ENCODE measurements at places on chromosomes 12 and 14. TPM values are rescaled to one million over a fixed set of nuclear protein-coding genes. Genes with fewer than 3 reads are reported as not detected.
A peak's percentile ranks its signal among the peaks of the same experiment; 100 is the strongest.

The CDK2 gene
- 7.3 TPM for total RNA-seq

The TMEM63C gene
- 0.32 TPM for total RNA-seq

DNA sequence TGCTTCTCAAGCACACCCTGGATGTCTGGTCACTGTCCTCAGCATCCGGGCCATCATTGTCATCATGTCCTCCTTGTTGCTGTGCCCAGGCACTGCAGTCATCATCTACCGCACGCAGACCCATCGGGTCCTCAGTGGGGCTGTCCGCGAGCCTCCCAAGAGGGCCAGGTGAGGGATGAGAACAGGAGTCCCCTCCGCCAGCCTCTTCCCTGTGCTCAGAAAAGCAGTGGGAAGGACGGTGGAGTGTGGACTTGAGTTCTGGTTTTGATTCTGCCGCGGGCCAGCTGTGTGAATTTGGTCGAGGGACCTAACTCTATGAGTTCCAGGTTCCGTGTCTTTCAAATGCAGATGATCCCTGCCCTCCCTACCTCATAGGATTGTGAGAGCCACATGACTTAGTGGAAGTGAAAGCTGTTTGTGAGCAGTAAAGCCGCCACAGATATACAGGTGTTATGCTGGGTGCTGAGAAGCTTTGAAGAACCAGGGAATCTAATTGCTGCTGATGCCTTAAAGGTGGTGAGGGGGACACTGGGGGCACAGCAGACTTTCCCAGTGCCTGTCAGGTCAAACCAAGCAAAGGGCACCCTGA, 122.9 kb upstream of the RAP1B start:
- H3K27ac ChIP-seq: no peak overlapping the region
- H3K4me3 ChIP-seq: no peak overlapping the region
- no peaks in the 10 kb centered on the region for H3K4me1 ChIP-seq
- H3K27me3 ChIP-seq: no peaks in the 10 kb centered on the region
- no peak for DNase-seq

GRCh38 chr12:82955043-82955442, 268.3 kb downstream of the TMTC2 start:
- no peaks in the 10 kb centered on the region for H3K36me3 ChIP-seq
- H3K27ac ChIP-seq: no peak overlapping the region
- DNase-seq: no peak

The REP15 gene
- total RNA-seq: 0.39 TPM

DNA sequence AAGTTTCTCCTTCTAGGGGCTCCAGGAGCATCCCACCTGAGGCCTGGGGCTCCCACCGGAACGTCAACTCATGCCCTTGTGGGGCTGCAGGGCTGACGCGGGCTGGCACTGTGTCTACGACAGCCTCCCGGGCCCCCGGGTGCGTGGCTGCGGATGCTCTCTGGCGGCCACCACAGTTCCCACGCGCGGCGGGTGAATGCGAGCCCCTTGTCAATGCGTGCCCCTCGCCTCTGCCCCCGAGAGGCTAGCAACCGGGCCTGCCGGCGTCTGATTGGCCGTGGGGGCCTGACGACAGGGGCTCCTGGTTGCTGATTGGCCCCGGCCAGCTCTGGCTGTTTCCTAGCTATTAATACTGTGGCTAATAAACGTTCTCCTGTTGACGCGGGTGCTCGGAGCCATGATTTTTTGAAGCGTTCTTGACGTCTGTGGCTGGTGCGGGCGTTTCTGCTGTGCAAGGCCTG, 1.8 kb upstream of the MEG3 start:
- H3K27ac ChIP-seq: no peak overlapping the region
- peaks cover 51% of the 10 kb centered on the region for H3K27me3 ChIP-seq
- H3K4me3 ChIP-seq: no peak overlapping the region
- H3K4me1 ChIP-seq: no peaks in the 10 kb centered on the region
- H3K36me3 ChIP-seq: no peaks in the 10 kb centered on the region

DNA sequence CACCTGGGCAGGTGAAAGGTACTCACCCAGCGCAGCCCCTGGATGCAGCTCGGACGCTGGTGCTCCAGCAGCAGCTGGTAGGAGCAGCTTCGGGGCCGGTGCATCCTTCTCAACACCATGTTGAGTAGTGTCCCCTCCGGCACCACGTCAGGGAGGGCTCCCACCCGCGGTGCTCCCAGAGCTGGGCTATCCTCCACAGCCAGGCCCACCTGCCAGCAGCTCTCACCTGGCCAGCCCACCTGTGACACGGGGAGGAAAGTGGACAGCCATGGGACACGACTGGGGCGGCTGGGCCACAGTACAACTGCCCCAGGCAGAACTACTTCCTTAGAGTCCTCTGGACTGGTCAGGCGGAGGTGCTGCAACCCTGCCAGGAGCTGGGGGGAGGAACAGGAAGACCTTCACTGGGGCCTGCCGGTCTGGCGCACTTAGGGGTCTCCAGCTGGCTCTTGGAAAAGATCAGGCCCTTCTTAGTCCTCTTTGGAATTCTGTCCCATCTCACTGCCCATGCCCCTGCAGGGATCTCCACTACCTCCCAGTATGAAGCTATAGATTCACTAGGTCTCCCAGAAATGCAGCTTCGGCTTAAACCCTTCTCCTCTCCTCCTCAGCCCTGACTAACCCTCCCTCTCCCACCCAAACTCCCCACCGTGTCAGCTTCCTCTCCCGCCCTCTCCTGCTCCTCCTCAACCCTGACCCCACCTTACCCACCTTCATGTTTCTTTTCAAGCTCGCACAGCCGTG, 668 bp downstream of the RAPGEF3 start:
- no peaks in the 10 kb centered on the region for H3K27me3 ChIP-seq
- no peaks in the 10 kb centered on the region for H3K36me3 ChIP-seq
- H3K4me3 ChIP-seq: peak overlapping the region; percentile 72
- H3K27ac ChIP-seq: peak overlapping the region; percentile 57
- no peak for DNase-seq
- H3K4me1 ChIP-seq: peaks cover 28% of the 10 kb centered on the region

- H3K27me3 ChIP-seq: no peaks in the 10 kb centered on the region
- no peaks in the 10 kb centered on the region for H3K4me1 ChIP-seq
- no peaks in the 10 kb centered on the region for H3K36me3 ChIP-seq
- H3K4me3 ChIP-seq: no peak overlapping the region
- no peak for DNase-seq
Observed at GRCh38 chr12:111122458-111122878, 202.1 kb upstream of the MYL2 start.

The EFCAB11 gene
- 4.2 TPM for total RNA-seq

The PPP1R1A gene
- 215 TPM for total RNA-seq

DNA sequence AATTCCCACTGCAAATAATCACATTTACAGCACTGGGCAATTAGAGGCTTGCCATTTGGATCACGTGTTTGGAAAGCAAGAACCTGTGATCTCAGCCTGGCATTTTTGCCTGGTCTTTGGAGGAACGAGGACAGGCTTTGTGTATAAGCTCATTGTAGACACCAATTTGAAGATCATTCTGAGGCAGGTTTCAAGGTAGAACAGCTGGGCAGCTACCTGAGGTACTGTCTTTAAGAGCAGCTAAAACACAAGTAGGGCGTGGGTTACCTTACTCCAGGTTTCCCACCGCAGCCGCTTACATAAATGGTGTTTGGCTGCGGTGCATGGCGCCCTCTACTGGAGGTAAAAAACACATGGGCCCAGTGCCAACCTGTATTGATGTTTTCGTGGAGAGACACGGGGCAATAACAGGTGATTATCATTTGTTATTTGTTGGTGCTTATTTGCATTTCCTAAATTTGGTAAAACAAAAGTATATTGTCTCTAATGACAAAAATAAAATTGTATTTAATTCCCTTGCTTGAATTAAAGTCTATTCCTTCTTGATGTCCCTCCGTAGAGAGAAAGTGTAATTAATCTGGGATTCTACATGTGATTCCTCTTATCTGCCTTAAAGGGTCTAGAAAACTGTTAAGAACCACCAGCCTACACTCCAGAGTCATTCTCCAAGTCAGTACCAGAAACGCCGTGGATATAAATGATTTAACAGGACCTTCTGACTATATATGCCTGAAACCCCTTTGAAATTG, 69.7 kb downstream of the SVOP start:
- no peaks in the 10 kb centered on the region for H3K36me3 ChIP-seq
- peak overlapping the region; percentile 33 for H3K4me3 ChIP-seq
- no peaks in the 10 kb centered on the region for H3K27me3 ChIP-seq
- H3K4me1 ChIP-seq: peaks cover 7% of the 10 kb centered on the region
- H3K27ac ChIP-seq: no peak overlapping the region

GRCh38 chr12:81617915-81618314, 141.2 kb downstream of the PPFIA2 start:
- no peak for DNase-seq
- no peaks in the 10 kb centered on the region for H3K27me3 ChIP-seq
- no peak overlapping the region for H3K4me3 ChIP-seq
- H3K36me3 ChIP-seq: no peaks in the 10 kb centered on the region
- no peaks in the 10 kb centered on the region for H3K4me1 ChIP-seq

- no peak for DNase-seq
- H3K27ac ChIP-seq: no peak overlapping the region
- no peaks in the 10 kb centered on the region for H3K27me3 ChIP-seq
- no peak overlapping the region for H3K4me3 ChIP-seq
- H3K36me3 ChIP-seq: no peaks in the 10 kb centered on the region
- no peaks in the 10 kb centered on the region for H3K4me1 ChIP-seq
Observed at GRCh38 chr14:26549571-26549970, 48.3 kb downstream of the NOVA1 start.

The BHLHE41 gene
- 32.2 TPM for total RNA-seq

- no peak overlapping the region for H3K4me3 ChIP-seq
- peak; percentile 58 for DNase-seq
- H3K4me1 ChIP-seq: peaks cover 30% of the 10 kb centered on the region
- no peaks in the 10 kb centered on the region for H3K36me3 ChIP-seq
- H3K27ac ChIP-seq: no peak overlapping the region
Observed at GRCh38 chr12:47739979-47740378, 14.7 kb upstream of the ENDOU start.

The TMEM132C gene
- 0.32 TPM for total RNA-seq

- H3K36me3 ChIP-seq: no peaks in the 10 kb centered on the region
- H3K4me3 ChIP-seq: no peak overlapping the region
- H3K4me1 ChIP-seq: no peaks in the 10 kb centered on the region
- no peak for DNase-seq
- no peak overlapping the region for H3K27ac ChIP-seq
Observed at GRCh38 chr12:85568395-85569103, 267.7 kb downstream of the RASSF9 start.

DNA sequence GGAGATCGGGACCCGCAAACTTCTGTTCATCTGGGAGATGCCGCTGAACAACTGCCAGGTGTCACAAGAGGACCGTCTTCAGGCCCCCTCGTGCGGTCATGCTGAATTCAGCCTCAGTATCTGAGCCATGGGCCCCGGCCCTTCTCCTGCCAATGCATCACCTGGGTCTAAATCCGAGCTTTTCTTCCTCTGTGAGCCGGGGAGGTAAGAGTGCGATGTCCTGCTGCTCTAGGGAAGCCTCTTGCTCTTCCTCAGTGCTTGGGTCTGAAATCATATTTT, 155.8 kb upstream of the FKBP4 start:
- DNase-seq: no peak
- no peak overlapping the region for H3K4me3 ChIP-seq
- H3K27ac ChIP-seq: no peak overlapping the region
- H3K4me1 ChIP-seq: no peaks in the 10 kb centered on the region
- no peaks in the 10 kb centered on the region for H3K36me3 ChIP-seq

DNA sequence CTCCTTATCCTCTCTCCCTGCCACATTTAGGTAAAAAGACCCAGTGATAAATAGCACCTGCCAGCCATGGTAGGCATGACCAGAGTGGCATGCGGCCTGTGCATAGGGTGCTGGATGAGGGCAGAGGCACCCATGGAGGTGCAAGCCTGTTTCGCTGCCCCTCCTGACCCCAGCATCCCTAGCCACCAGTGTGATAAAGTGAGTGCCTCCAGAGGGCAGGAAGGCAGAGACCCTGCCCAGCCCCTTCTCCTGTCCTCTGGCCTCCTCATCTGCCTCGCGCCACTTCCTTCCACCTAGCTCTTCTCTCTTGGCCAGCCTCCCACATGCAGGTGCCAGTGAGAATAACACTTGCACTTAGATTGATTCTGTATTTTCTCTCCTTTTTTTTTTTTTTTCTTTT, 108.3 kb upstream of the FUT8 start:
- no peak for DNase-seq
- H3K4me1 ChIP-seq: no peaks in the 10 kb centered on the region
- no peaks in the 10 kb centered on the region for H3K36me3 ChIP-seq
- no peak overlapping the region for H3K27ac ChIP-seq
- H3K4me3 ChIP-seq: no peak overlapping the region
- no peaks in the 10 kb centered on the region for H3K27me3 ChIP-seq

The GARIN6 gene
- not detected for total RNA-seq
